ENCODE measurements at places on chromosomes 6 and 20. TPM values are rescaled to one million over a fixed set of nuclear protein-coding genes. Genes with fewer than 3 reads are reported as not detected.

ATP6V1G2 gene
- total RNA-seq: 7.2 TPM

- DNase-seq: no peak
These were observed 7.6 kb upstream of the BMP5 start for GRCh38 chr6:55882718-55883569.

HRH3 gene
- total RNA-seq: not detected

DNA sequence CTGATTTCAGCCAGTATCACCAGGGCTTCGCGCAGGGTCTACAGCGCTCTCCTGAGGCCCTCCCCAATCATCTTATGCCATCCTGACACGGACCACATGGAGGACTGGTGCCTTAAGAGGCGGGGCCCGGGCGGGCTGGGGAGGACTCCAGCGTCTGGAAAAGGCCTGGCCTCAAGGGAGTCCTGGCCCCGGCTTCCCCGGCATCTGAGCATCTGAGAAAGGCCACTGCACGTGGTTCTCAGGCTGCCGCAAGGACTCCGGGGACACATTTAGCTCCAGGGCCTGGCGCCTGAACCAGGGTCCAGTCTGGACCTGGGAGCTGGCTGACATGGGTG, 21.4 kb downstream of the BHLHE23 start:
- DNase-seq: no peak

- no peak for DNase-seq
These were observed 34.2 kb downstream of the ZNF391 start for GRCh38 chr6:27422651-27423332.

BPI gene
- total RNA-seq: not detected

- no peak for DNase-seq
These were observed 549.2 kb upstream of the BTBD3 start for GRCh38 chr20:11368499-11368898.

- no peak for DNase-seq
These were observed 14.0 kb downstream of the SMLR1 start for GRCh38 chr6:130841128-130841728.

DNA sequence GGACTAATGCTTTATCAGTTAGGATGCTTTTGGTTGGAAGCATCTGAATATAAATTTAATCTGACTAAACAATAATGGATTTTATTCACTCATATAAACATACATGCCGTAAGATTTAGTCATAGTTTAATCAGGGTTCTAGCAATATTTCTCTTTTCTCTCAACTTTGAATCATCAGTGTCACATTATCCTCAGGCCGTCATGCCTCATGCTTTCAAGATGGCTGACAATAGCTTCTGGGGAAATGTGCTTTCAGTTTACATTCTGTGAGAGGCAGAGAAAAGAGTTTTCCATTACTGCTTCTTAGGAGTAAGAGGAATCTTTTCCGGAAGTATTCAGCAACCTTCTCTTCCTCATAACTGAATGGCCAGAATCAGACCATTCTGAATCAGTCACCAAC, 162.2 kb downstream of the GJA1 start:
- no peak for DNase-seq

DNA sequence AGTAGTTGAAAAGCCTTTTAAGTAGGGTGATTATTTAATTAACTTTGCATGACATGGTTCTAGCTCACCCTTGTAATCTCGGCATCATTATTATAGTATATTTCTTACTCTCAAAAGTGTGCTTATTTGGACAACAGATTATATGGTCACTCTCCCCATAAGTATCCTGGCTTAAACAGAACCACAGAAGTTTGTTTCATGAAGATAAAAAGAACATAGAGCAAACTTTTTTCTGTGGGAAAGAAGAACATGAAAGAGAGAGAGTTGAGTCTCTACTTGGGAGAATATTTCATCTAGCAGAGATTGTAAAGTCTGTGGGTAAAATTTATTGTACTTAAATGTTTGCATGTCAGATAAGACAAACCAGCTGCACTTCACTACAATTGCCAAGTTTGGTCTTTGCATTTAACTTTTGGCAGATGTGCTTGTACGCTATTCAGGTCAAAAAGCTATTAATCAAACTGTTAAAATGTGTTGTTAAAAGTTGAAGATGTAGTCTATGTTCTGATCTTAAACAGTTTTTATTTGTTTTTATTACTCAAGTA, 33.4 kb upstream of the PRIM2 start:
- no peak for DNase-seq

GRCh38 chr20:63957690-63958441, 1.6 kb upstream of the UCKL1 start:
- peak; percentile 53 for DNase-seq

DNA sequence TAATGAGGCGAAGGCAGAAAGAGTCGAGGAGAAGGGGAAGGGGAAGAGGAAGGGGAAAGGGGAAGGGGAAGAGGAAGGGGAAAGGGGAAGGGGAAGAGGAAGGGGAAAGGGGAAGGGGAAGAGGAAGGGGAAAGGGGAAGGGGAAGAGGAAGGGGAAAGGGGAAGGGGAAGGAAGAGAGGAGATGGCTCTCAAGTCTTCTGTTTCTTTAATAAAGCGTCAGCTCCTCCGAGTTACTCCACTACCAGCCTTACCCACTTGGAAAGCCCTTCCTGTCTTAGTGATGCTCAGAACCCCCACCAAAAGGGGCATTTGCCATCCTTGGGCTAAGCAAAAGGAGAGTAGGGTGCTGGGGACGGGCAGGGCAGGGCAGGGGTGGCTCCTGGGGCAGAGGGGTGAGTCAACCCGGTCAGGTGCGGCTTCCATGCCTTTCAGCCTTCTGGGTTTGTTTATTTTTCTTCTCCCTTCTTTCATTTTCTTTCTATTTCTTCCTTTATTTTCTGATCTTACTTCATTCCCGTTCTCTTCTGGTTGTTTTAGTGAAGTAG, 476 bp upstream of the CLIC5 start:
- DNase-seq: no peak

DNA sequence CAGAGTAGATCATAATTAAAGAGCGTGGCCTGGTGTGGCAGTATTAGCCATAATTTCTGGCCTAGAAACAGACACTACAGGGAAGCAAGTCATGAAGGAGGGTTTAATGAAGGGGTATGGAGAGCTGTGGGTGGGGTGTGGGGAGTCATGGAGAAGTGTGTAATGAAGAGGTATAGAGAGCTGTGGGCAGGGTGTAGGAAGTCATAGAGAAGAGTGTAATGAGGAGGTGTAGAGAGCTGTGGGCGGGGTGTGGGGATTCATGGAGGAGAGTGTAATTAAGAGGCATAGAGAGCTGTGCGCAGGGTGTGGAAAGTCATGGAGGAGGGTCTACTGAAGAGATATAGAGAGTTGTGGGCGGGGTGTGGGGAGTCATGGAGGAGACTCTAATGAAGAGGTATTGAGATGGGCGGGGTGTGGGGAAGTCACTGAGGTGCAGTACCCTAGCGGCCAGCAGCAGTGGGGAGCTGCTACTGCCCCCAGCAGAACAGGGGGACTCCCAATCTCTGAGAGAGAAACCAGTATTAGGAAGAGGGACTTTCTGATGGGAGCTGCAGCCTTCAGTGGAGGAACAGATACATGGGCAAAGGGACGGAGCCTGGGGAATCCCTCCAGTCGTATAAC, 145.4 kb upstream of the FOXA2 start:
- DNase-seq: no peak

All from CD4-positive, alpha-beta memory T cell (primary cell).